ENCODE measurements at places on chromosomes 6 and 20.
A peak's percentile ranks its signal among the peaks of the same experiment; 100 is the strongest.

GRCh38 chr6:35687658-35688604 is 784 bp downstream of the FKBP5 start:
- peak; percentile 75 for DNase-seq

- DNase-seq, result no peak
These were observed 3.8 kb upstream of the CHRNA4 start for GRCh38 chr20:63364801-63365585.

DNA sequence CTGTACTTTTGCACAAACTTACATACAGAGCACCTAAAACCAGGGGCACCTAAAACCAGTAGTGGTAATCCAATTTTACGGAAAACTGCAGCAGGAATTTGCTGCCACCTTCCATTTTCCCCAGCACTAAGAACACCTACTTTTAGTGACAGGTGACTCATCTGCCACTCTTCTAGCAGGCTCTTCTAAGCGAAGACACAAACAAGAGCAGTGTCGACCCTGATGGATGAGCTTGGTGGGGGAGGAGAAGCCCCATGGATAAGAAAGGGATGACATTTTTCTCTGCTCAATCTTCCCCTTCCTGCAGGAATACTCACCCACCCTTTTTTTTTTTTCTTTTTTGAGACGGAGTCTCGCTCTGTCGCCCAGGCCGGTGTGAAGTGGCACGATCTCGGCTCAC is 116.9 kb downstream of the GMPR start:
- DNase-seq, result peak; percentile 57

GRCh38 chr20:34544109-34544796 is 14.3 kb upstream of the MAP1LC3A start:
- peak; percentile 24 for DNase-seq

- peak; percentile 72 for DNase-seq
These were observed 10.4 kb downstream of the IGF2R start for GRCh38 chr6:159979136-159979874.

- DNase-seq, result no peak
These were observed 95.9 kb downstream of the SMOC2 start for GRCh38 chr6:168536665-168537539.

DNA sequence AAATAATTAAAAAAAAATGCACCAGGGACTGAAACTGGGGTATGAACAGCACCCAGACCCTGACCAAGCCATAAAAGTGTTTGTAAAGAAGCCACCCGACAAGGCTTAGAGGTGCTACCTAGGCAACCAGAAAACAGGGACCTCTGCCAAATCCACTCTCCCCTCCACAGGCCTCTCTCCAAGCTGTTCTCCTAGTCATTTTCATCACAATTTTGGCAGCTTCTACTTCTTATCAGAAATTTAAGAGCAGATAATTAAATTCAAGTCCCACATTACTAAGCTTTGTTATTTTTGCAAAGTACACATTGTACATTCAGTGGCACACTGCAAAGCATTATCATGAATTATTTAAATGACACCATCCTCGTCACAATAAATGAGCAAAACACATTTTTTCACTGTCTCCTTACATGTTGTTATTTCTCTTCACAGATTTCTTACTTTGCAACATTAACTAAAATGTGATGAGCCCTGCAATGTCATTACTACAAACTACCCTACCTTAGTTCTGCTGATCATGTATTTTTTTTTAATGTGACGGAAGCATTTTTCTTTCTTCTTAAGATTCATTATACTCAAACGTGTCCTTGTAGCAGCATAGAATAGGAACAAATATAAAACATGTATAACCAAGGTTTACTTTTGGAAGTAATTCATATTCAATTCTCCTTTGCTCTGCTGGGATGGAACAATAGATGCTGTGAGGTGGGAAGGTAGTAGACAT is 38.1 kb downstream of the ECT2L start:
- DNase-seq, result no peak

- no peak for DNase-seq
These were observed 10.8 kb downstream of the DDO start for GRCh38 chr6:110404607-110405006.

All from ELF-1 (cell line).